GM12892 (cell line): ENCODE measurements at places on chromosomes 5 and 9.

GRCh38 chr5:93675460-93676450 lies 65.6 kb downstream of the POU5F2 start:
- DNase-seq, result no peak

GRCh38 chr9:87885484-87886189 lies 3.0 kb downstream of the SPATA31E1 start:
- no peak for DNase-seq

- no peak for DNase-seq
Observed at GRCh38 chr5:532521-533242, 8.4 kb upstream of the SLC9A3 start.

DNA sequence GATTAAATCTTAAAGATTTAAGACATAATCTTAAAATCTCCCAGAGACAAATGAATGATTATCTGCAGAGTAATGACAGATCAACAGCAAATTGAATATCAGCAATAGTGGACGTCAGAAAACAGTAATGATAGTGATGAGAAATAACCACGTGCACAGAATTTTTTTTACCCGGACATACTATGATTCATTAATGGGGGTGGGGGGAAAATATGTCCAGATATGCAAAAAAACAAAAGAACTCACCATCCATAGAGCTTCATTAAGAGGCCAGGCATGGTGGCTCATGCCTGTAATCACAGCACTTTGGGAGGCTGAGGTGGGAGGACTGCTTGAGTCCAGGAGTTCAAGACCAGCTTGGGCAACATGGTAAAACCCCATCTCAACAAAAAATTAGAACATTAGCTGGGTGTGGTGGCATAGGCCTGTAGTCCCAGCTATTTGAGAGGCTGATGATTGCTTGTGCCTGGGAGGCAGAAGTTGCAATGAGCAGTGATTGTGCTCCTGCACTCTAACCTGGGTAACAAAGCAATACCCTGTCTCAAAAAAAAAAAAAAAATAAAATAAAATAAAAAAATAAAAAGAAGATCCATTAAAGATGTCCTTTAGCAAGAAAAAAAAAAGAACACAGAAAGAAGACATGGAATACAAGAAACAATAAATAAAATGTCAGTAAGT lies 30.9 kb upstream of the SHOC1 start:
- no peak for DNase-seq

DNA sequence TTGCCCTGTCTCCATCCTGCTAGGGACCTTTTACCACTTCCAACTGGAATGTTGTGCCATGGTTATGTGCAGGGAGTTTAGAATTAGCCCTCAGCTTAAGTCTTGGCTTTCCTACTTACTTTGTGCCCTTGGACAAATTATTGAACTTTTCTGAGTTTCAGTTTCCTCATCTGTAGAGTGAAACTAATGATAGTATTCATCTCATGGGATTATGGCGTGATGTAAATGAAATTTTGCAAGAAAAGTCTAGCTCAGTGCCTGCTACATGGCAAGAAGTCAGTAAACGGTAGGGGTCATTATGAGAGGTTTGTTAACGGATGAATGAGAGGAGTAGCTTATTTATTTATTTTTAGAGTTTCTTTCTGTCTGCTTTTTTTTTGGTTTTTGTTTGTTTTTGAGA lies 1.8 kb downstream of the MVB12B start:
- DNase-seq, result no peak

- no peak for DNase-seq
Observed at GRCh38 chr5:134131165-134131564, 16.7 kb downstream of the TCF7 start.

GRCh38 chr9:27369591-27369990 lies 72.6 kb upstream of the EQTN start:
- no peak for DNase-seq
